GM23338 (cell line): ENCODE measurements at places on chromosomes 3 and 15.
A peak's percentile ranks its signal among the peaks of the same experiment; 100 is the strongest.

GRCh38 chr3:30696896-30697295, 90.5 kb downstream of the TGFBR2 start:
- no peak for DNase-seq

DNA sequence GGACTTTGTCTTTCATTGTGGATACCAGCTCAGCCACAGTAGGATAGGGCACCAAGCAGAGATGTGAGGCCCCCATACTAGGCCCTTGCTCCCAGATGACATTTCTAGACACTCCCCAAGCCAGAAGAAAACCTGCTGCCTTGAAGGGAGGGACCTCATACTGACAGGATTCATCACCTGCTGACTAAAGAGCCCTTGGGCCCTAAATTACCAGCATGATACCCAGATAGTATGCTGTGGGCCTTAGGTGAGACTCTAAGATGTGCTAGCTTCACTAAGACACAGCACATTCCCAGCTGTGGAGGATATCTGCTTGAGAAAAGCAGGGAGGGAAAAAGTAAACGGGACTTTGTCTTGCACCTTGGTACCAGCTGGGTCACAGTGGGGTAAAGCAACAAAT, 324.0 kb downstream of the TBL1XR1 start:
- no peak for DNase-seq

GRCh38 chr3:159856590-159857104, 132.0 kb upstream of the IL12A start:
- DNase-seq: no peak

DNA sequence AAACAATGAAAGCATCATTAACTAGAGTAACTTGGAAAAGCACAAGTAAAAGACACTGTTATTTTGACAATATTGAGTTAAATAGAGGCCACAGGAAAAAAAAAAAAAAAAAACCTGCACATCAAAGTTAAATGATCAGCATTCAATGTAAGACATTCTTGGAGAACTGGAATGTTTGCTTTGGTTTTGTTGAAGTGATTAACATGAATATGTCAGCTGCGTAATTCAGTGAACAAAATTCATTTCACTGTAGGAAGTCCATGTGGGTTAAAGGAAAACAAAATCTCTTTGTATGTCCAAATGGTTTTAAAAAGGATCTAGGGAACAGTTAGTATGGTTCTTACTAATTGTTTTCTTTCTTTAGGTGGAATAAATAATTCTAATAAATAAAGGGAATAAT, 252.8 kb upstream of the CNTN6 start:
- DNase-seq: no peak

GRCh38 chr3:122800031-122800430, 5.2 kb downstream of the SLC49A4 start:
- DNase-seq: no peak

GRCh38 chr15:70266412-70267121, 168.8 kb upstream of the TLE3 start:
- no peak for DNase-seq

DNA sequence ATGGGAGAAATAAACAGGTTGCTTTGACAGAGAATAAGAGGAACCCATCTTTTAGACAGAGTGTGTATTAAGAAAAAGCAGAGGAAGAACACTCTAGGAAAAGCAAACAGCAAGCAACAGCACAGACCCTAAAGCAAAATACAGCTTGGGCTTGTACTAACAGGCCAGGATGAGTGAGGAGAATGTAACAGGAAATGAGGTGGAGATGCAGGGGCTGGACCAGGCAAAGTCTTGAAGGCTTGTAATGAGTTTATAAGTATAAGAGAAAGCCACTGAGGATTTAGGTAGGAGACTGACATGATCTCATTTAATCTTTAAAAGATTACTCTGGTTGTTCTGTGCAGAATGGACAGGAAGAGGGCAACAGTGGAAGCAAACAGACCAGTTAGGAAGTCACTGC, 4.9 kb downstream of the UBR1 start:
- no peak for DNase-seq

DNA sequence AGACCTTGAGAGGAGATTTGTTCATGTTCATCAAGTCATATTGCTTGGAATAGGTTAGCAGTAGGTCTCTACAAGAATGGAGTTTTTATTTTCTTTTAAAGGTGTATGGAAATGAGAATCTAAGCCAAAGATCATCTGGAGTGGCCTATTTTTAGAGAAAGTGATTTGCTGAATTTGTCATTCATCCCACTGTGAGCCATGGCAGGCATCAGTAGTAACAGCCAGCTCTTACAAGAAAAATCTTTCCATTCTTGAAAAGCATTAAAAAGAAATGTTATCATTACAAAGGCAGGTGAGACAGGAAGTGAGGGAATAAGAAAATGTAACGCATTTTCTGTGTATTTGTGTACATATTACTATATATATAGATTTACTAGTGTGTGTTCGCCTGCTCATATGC, 29.6 kb downstream of the STAC start:
- no peak for DNase-seq

GRCh38 chr15:100690032-100690794, 87.8 kb downstream of the ASB7 start:
- DNase-seq: no peak

DNA sequence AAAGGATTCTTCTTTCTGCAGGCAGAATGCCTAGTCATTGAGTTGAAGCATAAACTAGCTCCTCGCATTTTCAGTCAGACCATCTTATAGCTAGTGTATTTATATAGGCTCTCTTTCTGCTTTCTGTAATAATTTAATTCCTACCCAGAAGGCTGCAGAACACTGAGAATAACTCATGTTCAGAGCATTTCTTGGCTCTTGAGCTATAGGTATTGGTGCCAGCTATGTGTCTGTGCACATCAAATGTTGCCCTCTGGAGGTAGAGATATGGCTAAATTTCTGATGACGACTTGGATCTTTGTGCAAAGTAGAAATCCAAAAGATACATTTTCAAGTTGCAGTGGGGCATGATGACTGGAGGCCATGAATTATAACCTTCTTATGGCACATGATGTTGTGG, 336.2 kb upstream of the TPM1 start:
- DNase-seq: no peak

DNA sequence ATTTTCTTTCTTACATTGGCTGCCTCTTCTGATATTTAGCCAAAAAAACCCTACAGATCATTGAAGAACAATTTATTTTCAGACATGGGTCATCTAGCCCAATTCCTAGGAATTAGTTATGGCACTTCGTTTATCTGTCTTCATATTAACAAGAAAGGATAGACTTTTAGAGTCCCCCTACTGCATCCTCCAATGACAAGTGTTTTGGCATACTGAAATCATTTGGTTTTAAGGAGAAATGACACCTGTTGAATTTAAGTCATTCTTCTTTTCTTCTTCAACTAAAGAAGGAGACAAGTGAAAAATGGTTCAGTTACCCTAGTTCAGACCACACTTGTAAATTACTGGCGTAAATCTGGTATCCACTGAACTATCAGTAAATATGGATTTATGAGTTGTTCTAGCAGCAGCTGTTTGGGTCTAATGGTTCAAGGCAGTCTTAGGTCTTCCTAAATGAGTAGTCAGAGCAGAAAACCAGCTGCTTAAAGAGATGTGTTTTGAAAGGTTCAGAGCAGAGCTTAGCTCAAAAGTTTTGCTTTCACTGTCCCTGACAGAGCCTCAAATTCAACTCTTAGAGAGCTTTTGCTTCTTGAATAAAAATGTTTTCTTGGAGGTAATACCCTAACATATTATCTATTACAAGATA, 5.6 kb downstream of the VGLL3 start:
- DNase-seq: no peak

- DNase-seq: no peak
These were observed 147.0 kb downstream of the MEIS2 start for GRCh38 chr15:36953346-36953745.

DNA sequence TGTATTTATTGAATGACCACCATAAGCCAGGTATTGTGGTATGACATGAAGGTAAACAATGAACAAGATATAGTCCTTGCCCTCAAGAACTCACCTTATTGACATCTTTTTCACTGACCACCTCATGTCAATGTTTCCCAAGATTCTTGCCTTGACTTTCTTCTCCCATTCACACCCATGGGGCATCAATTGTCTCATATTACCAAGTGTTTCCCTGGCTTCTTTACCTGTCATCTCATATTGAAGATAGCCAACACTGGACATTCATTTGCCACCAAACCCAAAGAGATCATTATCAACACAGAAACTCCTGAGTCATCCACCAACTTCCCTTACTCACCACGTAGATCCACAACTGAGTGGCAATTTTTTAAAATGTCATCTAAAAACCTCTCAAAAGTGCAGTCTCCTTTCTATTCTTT, 2.2 kb downstream of the EFHB start:
- DNase-seq: no peak

DNA sequence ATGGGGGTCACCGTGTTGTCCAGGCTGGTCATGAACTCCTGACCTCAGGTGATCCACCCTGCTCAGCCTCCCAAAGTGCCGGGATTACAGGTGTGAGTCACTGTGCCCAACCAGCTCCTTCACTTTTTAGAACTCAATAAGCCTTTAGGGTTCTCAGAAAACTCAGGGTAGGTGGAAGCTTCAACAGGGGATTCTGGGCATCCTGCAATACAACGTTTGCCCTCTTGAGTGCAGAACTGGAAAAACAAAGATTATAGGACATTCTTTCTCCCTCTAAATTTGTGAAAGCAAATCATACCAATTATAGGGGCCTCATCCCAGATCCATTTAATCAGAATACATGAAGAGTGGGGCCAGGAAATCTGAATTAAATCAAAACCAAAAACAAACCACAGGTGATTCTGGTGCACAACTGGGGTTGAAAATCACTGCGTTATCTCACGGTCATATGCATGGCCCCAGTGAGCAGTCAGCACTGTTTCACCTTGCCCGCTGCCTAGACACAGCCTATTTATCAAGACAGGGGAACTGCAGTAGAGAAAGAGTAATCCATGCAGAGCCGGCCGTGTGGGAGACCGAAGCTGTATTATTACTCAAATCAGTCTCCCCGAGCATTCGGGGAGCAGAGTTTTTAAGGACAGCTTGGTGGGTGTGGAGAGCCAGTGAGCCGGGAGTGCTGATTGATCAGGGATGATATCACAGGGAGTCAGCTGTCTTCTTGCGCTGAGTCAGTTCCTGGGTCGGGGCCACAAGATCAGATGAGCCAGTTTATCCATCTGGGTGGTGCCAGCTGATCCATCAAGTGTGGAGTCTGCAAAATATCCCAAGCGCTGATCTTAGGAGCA, 58.4 kb downstream of the TMEM44 start:
- DNase-seq: no peak

GRCh38 chr3:134384963-134385362, 10.7 kb upstream of the AMOTL2 start:
- DNase-seq: no peak

DNA sequence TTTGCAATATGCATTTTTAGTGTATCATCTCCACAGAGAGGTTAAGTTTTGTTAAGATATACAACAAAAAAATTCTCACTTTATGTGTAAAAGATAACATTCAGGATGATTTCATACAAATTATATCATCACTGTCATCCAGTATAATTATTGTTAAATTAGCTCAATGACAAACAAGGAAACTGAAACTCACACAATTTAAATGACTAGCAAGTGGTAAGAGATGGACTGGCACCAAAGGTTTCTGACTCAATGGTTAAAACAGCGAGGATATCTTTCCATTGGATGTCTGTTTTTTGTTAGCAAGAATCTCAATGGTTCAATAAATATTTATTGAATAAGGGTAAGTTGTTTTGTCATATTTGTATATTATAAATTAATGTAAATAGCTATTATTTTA, 22.6 kb downstream of the CIP2A start:
- DNase-seq: no peak

DNA sequence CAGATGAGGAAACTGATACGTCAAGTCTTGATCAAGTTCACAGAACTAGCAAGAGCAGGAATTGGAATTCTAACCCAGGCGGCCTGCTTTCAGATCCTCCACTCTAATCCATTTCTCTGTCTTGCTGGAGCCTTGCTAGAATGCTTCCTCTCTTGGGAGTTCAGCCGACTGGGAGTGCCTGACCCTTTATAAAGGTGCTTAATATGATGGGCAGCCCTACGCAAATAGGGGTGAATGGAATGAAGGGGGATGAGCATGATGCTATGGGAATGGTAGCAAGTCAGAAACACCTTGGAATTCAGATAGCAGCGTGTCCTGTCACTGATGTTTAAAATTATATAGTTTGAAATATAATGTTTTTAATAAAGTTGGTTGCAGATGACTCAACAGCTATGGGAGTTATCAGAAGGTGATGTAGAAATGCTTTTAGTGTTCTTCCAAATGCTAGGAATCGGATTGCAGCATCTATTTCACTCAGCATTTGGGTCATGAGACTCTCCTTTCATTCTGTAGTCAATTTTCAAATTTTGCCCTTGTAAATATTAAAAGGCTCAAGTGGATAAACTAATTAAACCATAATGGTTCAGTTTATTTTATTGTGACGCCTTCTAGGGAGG, 150.7 kb downstream of the FNDC3B start:
- DNase-seq: no peak

GRCh38 chr3:51559411-51559888, 20.9 kb downstream of the RAD54L2 start:
- DNase-seq: no peak

- DNase-seq: peak; percentile 76
These were observed 2.1 kb downstream of the ACVR2B start for GRCh38 chr3:38455639-38456430.

GRCh38 chr15:56242576-56243162, 1.0 kb downstream of the RFX7 start:
- DNase-seq: no peak

DNA sequence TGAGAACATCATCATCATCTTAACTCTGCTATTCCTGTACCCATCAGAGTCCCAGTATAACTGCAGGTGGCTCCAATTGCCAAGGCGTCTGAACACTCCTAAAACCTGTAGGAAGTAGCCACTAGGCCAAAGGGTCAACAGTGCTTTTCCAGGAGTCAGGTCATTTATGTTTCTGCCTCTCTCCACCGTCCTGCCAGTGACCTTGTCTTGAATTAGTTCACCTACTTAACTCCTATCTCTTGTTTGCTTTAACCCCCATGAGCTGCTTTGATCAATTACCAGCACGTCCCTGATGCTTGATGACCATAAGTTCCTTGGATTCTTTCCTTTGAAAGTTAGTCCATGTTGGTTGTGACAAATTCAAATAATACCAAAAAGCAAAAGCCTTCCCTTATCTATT, 169.8 kb upstream of the ANKRD28 start:
- DNase-seq: no peak

GRCh38 chr15:96182736-96183513, 147.6 kb upstream of the NR2F2 start:
- DNase-seq: no peak

- DNase-seq: no peak
These were observed 251.5 kb downstream of the GABRG3 start for GRCh38 chr15:27222479-27222878.
